Fibroblast of skin of scalp (primary cell): ENCODE measurements at places on chromosomes 6 and 20.
A peak's percentile ranks its signal among the peaks of the same experiment; 100 is the strongest.

DNA sequence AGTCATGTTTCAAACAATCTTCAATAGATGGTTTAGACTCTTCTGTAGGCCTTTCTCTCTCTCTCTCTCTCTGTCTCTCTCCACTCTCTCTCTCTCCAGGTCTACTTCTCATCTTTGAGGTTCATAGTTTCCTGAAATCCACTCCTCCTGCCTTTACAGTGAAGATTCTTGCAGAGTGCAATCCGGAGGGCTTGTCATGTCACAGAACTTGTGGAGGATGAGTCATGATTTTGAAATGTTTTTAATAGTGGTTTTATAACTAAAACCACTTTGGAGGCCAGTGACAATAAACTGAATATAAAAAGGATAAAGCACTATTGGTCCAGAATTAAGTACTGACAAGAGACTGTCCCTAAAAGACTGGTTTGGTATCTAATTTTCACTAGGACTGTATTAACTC lies 156.3 kb downstream of the KIF6 start:
- DNase-seq: peak; percentile 90

GRCh38 chr6:30283761-30284160 lies 43.0 kb upstream of the TRIM39 start:
- no peak for DNase-seq

DNA sequence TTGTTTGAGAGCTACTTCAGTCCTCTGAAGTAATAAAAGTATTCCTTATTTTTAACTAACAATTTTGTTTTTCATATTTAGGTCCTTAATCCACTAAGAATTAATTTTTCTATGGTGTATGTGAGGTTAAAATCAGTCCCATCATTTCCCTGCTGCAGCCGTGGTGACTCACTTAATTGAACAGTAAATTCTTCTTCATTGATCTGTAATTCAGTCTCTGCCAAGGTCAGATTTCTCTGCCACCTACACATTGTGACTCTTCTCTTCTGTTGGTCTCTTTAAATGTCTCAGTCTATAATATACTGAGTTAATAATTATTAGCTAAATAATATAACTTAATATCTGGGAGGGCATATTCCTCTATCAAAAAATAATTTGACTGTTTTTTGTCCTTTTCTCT lies 262.3 kb downstream of the UTRN start:
- no peak for DNase-seq

DNA sequence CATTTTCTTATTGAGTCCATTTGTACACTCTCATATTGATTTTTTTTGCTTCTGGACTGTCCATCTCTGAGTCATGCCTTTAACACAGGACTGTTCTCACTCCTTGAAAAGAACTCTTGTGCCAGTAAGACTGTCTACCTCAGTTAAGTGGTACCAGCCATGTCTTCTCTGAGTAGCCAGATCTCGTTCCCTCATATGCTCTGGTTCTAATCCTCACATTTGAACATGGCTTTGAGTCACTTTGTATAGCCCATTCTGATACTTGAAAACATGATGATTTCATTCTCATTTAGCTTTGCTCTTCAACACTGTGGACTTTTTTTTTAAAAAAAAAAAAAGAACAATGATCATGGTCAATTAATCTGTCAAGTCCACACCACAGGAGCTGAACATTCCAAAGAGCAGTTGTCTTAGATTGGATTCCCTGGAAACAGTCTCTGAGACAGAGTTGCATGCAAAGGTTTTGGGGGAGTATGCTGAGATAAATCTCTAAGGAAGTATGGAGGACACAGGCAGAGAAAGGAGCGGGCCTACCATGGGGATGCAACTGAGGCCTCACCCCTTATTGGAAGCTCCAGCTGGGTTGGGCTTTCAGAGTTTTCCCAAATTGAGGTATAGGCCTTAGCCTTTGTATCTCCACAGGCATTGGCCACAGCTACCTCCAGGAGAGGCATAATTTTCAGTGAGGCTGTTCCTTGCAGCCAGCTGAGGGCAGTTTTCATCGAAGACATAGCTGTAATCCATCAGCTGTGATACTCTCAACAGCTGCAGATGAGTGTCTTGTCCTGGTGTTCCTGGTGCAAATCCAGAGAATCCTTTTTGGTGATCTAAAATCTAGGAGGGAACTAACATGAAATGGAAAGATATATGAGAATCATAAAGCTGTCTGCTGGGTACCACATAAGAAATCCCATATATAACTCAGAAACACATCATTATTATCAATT lies 6.0 kb upstream of the PTCHD4 start:
- no peak for DNase-seq

- no peak for DNase-seq
Observed at GRCh38 chr6:7139835-7140470, 32.2 kb downstream of the RREB1 start.

- DNase-seq: peak; percentile 62
Observed at GRCh38 chr20:4297127-4297826, 281.9 kb upstream of the RNF24 start.

DNA sequence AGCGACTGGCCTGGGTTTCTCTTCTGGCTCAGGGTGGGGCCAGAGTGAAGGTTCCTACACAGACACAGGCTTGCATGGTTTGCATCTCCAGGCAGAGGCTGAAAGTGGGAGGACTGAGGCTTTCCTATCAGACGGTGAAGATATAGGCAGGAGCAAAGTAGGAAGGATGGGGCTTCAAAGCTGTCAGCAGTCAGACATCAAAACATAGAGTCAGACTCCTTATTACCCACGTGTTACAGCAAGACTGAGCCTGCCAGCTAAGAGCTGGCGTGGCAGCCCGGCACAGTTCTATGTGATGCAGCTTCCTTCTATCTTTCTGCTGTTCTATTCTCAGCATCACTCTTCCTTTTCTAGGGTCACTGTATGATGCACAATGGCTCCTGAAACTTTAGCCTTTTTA lies 445.1 kb downstream of the DOK5 start:
- no peak for DNase-seq

DNA sequence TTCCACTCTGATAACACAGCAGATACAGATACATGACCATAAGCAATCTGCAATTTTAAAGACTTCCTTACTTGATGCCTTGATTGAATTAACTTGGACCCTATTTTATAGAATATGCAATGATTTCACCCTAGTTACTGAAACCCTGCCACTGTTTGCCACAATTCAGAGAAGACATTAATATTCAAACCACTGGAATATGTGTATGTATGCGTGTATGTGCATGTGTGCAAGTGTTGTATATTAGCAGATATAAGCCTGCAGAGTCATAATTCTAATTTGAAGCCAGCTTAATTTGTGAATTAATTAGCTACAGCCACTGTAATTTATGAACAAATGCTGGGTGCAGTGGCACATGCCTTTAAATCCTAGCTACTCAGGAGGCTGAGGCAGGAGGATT lies 9.3 kb downstream of the VNN2 start:
- no peak for DNase-seq

GRCh38 chr6:1664329-1664728 lies 54.6 kb downstream of the FOXC1 start:
- DNase-seq: no peak

GRCh38 chr20:38084425-38084951 lies 50.9 kb downstream of the RPRD1B start:
- peak; percentile 91 for DNase-seq

DNA sequence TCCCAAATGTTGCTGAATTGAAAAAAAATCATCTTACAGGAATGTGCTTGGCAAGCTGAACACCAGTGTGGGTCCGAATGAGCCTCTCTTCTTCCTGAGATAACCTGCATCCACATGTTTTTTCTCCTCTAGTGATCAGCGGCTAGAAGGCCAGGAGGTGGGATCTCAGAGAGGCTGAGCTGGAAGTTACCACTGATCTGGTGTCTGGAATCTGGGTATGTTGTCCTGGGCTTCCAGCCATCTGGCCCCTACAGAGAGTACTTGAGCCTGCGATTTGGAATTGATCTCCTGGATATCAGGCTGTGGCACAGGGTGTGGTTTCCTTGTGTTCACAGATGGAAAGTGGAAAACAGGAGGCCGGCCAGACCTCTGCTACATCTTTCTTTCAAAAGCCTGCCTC lies 35.9 kb downstream of the SULF2 start:
- DNase-seq: peak; percentile 17

DNA sequence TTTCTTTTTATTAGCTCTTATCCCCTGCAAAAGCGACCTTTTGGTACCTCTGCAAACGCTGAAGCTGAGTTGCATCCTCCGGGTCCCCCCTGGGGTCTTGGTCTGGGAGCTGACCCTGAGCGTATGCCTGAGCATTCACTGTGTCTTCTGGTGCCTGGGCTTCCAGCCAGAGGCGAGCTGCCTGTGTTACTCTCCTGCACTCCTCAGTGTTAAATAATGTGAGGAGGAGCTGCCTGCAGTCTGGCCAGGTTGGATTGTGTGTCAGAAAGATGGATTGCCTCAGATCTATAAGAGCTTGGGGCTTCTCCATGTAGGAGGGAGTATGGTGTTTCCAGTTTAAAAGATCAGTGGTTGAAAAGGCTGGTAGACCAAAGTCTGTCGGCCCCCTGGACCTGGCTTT lies 8.7 kb upstream of the GMPR start:
- DNase-seq: no peak

DNA sequence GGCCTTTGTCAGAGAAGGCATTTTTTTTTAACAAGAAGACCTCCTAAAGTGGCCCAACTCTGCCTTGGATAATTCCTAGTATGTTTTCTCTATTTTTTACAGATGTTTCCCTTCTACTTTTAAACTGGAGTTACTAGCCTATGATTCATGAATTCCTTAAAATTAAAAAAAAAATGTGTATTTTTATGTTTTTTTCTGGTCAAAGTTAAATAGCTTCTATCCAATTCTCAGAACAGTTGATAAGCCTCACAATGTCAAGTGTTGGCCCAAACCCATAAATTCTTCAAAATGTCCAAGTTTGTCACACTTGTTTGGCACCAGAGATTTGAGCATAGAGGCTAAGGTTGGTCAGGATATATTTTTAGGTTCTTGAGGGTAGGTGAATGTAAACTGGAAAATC lies 64.0 kb downstream of the JAG1 start:
- peak; percentile 70 for DNase-seq

- DNase-seq: no peak
Observed at GRCh38 chr20:24446811-24447210, 22.6 kb upstream of the SYNDIG1 start.

DNA sequence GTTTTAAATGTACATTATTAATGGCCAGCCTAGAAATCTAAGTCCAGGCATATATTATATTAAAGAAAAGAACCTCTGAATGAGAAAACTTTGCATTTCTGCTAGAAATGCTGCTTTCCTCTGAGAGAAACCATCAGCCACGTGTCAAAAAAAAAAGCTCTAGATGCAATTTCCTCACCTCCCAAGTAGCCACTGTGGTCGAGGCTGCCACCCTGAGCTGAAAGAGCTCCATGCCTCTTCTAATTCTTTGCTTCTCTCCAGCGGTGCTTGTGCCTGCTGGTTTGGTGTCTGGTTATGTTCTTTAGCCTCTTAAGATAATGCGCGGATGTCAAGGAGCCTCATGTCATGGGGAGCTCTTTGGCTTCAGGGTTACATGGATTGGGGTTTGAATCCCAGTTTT lies 316.0 kb downstream of the TFAP2C start:
- DNase-seq: peak; percentile 43

- no peak for DNase-seq
Observed at GRCh38 chr6:74269600-74269858, 573.5 kb downstream of the CD109 start.

DNA sequence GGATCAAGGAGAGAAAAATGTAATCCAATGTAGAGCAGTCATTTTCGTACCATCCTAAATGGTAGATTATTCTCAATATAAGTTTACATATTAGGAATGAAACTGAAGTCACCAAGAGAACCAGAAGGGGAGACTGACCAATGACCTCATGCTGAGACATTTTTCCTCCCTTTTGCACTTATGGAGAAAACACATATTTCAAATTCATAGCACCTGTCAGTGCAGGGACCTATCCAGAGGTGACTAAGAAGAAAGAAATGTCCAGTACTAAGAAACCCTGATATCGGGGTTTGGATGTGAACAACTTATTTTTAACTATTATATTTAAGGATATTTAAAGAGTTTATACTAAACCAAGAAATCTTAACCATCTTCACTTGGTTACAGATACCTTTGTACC lies 16.6 kb upstream of the LYRM2 start:
- no peak for DNase-seq

DNA sequence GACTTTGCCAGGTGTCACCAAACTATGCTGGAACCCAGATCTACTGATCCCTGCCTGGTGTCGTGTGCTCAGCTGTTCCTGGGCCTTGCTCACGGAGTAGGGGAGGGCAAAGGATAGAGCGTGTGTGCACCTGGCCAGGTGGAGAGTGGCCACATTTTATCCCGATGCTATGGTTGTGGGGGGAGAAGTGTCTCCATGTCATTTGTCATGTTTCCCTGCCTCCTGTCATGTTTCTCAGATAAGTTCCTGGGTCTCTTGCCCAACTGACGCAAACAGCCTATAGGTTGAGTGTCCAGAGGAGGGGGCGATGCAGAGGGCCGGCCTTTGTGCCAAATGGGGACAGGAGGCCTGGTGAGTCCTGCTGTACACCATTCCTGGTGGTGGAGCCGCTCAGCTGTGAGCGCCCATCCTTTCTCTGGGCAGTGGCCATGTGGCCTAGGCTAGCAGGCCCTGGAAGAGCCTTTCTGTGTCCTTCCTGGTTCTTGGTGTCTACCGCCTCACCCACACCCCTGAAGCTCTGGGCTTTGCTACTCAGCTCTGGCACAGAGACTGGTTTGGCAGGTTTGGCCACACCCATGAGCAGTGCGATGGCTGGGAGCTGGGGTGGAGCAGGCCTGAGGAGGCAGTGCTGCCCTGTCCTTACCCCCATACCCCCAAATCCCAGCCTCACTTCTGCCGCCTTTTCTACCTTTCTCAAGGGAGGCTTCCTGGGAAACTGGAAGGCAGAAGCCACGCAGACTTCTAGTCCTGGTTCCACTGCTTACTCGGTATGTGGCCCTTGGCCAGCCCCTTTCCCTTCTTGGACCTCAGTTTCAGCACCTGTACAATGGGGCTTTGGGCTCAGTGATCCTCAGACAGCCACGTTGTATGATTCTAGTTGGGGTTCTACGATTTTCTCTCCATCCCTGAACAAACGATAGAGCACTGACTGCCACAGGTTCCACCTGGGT lies 32.3 kb upstream of the EPB41L1 start:
- DNase-seq: no peak

GRCh38 chr20:12306107-12306506 lies 388.4 kb downstream of the BTBD3 start:
- no peak for DNase-seq

DNA sequence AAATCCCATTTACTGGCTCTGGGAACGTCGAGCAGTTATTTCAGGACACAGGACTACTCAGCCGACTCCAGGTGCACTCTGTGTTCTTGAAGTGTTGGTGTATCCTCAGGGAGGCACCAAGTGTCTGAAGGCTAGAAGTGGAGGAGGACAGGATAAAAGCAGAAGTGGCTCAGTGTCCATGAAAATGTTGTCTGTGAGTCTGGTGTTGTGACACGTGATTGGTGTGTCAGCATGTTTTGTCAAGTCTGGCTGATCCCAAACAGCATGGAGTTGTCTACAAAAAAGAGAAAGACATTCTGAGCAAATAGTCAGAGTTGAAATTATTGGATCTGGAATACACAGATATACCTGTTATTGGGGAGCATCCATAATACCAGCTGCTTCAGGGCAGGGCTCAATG lies 30.3 kb downstream of the SCGN start:
- no peak for DNase-seq
